Epithelial cell of esophagus (primary cell): ENCODE measurements at places on chromosomes 12 and 14.

DNA sequence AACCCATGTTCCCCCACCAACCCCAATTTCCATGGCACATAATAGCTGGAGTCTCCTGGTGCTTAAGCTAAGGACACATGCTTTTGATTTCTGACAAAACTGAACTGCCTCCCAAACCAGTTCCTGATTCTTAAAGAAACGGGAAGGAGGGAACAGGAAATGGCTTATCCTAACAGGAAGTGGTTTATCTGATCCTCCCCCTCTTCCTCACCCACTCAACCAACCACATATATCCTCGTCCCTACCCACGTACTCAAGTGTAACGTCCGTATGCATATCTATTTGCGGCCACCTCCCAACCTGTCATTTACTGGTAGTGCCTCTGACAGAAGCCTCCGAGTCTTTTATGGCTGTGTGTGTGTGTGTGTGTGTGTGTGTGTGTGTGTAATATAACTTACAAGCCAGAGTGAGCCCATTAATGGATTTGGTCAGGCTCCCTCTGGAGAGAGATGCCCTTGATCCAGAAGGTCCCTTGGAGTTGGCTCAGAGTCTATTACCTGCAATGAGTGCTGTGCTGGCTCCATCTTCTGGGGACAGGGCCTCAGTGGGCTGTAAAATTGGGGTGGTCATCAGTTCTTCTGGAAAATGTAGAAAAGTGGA lies 7.7 kb downstream of the DAZAP2 start:
- DNase-seq = no peak

DNA sequence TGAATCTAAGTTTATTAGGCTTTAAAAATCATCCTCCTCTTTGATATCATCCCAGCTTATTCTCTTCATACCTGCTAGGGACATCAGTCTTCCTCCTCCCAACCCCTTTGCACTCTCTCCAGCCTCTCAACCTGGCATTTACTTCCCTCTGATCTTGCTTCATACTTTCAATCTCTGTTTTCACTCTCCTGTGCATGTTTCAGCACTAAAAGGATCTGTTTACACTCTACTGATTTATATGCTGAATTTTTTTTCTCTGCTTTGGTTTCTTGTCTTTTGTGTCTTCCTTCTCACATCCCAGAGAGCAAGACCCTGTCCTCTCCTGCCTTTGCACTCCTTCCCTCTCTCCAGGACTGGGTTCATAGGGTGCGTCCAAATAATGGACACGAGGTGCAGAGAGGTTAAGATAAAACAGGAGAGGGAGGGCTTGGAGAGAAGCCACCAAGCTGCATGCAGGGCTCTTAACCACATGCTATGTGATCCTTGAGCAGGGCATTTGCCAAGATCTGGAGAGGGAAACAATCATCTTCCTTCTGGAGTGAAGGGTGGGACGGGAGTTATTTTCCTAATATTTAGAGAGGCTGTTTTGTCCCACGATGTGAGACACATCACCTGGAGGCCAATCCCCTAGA lies 3.0 kb upstream of the CISTR start:
- no peak for DNase-seq

- DNase-seq = no peak
Measured at GRCh38 chr14:64841772-64842750, 37.6 kb downstream of the SPTB start.

GRCh38 chr12:116916714-116917114 lies 6.0 kb downstream of the FBXW8 start:
- DNase-seq = peak; percentile 83

GRCh38 chr14:79337761-79338160 lies 873.5 kb downstream of the DIO2 start:
- peak; percentile 35 for DNase-seq

GRCh38 chr14:96867634-96868033 lies 70.5 kb downstream of the VRK1 start:
- DNase-seq = no peak

DNA sequence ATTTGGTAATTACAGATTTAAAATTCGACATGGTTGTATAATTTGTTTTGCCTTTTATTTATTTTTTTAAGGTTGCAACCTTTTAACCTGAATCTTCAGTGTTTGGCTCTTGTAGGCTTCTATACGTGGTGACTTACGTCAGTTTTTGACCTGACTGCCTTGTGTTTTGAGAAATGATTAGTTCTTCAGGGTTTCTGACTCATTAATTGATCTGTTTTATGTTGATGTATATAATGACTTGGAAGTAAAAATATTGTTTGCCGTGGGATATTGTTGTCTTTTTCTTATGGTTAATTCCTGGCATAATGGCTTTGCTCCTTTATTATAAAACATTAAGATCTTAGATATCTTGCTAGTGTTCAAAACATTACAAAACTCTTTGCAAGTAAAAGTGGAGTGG lies 2.5 kb downstream of the RASSF8 start:
- DNase-seq = no peak

GRCh38 chr14:32382704-32383103 lies 53.6 kb downstream of the AKAP6 start:
- DNase-seq = peak; percentile 78

DNA sequence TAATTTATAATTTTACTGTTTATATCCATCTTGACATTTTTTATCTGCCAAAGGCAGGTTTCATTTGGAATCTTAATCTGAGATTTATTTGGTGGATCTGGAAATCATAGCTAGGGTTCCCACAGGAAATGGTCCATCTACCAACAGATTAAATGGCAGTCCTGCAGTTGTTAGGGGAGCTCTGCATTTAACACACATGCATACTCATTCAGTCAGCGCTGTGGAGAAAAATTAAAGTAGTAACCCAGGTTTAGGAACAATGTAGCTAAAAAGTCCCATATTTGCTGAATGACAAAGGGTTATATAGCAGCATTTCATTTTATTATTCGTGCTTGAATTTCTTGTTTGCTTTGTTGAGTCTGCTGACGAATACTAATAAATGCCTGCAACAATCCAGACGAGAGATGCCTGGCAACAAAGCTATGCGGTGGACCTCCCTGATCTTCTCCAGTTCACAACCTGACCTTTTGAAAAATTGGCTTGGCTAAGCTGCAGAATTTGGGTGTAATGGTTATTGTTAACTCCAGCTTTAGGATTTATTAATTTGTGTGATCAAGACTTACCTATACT lies 59.8 kb downstream of the MIPOL1 start:
- no peak for DNase-seq

DNA sequence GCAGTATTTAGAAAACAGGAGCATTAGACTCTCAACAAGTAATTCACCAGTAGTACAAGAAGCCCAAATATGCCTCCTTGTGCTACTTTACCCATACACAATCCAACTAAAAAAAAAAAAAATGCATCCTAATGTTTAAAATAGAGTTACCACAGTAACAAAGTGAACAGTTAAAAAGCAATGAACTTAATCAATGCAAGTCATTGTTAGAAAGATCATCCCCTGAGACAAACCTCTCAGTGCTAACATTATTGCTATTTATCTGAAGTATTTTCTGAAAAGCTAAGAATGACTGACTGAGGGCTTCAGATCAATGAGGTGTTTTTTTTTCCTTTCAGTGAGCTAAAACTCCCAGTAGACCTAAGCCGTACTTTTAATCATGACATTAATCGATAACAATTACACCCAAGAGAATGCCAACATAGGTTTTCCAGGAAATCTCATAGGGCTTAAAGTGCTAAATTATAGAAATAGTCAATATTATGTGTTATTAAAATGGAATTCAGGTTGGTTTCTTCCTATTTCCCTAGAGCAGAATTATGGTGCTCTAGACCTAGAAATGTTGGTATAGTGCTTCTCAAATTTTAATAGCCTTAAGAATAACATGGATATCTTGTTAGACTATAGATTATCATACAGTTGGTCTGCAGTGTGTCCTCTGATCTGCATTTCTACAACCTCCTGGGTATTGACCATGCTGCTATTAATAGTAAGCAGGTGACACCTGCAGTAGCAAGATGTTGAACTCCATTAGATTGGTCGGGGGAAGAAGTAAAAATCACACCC lies 123.0 kb downstream of the PRKD1 start:
- DNase-seq = no peak

DNA sequence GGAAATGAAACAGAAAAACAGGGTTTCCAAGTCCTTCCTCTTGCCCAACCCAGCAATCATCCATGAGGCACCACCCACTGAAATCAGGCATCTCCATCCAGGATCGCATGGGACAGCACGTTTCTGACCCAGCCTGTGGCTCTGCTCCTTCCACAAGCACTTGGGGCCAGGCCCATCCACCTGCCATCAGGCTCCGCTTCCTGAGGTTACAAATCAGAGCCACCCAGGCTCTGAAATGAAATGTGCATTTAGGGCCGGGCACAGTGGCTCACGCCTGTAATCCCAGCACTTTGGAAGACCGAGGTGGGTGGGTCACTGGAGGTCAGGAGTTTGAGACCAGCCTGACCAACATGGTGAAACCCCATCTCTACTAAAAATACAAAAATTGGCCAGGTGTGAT lies 717 bp upstream of the KRT78 start:
- no peak for DNase-seq

DNA sequence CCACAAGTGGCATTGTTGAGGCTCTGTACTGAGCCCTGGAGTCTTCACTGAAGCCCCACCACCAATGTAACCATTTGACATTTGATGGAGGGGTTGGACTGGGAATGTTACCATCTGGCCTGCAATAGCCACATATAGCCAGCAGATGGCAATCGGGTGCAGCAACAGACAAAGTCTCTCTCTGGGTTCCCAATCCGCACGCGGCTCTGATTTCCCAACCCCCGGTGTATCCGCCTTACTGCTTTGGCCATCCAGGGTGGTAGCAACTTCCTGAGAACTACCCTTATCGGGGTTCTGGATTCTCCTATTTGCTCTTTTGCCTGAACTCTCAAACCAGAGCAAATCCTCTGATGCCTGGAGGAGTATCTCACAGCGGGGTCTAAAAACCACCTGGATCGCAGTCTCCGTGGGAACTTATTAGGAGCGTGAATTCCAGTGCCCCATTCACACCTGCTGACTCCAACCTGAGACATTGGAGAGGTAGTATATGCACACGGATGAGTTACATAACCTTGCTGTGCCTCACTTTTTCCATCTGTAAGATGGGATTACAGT lies 14.2 kb downstream of the VRTN start:
- peak; percentile 74 for DNase-seq

- DNase-seq = no peak
Measured at GRCh38 chr14:26596543-26597061, 1.2 kb downstream of the NOVA1 start.

DNA sequence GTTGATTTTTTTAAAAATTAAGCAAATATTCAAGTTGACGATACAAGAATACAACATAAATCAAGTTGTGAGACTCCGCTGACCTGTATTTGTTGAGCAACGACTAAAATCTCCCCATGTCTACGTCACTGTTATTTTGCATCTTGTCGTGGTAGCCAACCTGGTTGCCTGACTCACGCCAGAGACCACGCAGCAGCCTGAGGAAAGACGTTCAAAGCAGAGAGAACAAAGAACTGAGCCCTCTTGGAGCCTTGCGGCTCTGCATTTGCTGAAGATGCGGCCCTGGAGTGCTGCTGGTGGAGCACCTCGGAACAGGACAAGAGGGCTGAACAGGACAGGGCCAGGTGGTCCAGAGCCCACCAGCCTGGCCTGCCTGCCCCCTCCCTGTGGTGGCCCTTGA lies 21.4 kb upstream of the DIO3 start:
- DNase-seq = no peak

- no peak for DNase-seq
Measured at GRCh38 chr12:77064896-77065360, 441 bp downstream of the E2F7 start.

- DNase-seq = no peak
Measured at GRCh38 chr14:72982146-72982708, 44.7 kb downstream of the ZFYVE1 start.

DNA sequence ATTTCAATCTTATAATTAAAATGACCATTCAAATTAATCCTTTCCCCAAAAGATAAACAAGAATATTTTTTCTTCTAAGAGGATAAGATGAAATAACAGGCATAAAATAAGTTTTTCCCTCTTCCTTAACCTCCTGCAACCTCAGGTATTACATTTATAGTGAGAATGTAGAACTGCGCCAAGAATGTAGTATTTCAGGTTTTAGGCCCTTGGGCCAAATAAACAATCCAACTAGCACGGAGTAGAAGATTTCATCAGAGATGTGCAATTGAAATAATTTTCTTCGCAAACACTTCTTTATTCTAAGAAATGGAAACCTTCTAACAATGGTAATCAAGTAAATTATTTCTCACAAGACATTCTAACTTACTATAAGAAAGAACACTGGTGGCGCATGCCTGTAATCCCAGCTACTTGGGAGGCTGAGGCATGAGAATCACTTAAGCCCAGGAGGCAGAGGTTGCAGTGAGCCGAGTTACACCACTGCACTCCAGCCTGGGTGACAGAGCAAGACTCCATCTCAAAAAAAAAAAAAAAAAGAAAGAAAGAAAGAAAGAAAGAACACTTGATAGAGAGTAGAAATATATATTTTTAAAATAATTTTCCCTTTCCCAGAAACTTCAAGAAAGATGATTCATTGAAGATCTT lies 100.8 kb downstream of the TAOK3 start:
- peak; percentile 92 for DNase-seq

DNA sequence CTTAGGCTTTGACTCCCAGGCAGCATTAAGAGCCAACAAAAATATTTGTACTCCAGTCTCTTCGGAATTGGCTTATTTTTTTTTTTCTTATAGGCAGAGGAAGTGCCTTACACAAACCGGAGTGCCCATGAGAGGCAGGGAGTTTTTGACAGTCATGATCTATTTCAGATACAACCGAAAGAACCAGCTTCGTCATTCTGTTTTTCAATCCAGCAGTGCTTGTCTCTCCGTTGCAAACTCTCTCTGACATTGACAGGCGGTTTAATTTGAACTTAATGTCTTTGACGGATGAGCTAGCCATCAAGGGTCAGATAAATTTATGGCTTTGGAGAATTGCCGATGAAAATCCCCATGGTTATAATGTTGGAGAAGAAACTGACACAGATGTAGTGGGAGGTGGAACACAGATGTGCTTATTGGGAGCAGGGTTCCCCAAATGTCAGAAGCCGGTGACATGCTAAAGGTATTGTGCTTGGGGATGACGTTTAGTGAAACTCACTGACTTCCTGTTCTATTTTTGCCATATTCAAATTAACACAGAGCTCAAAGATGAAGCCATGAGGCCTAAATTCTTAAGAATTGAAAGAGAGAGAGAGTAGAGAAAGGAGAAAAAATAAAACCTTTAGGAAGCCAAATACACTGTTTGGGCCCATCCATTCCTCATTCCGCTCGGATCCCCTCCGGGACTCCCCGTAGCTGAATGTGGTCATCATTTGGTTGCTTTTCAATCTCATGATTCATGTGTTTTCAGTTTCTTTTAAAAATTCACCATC lies 59.7 kb downstream of the PLXNC1 start:
- DNase-seq = no peak
